Endothelial cell (in vitro differentiated cells): ENCODE measurements at places on chromosomes 3 and 15.

DNA sequence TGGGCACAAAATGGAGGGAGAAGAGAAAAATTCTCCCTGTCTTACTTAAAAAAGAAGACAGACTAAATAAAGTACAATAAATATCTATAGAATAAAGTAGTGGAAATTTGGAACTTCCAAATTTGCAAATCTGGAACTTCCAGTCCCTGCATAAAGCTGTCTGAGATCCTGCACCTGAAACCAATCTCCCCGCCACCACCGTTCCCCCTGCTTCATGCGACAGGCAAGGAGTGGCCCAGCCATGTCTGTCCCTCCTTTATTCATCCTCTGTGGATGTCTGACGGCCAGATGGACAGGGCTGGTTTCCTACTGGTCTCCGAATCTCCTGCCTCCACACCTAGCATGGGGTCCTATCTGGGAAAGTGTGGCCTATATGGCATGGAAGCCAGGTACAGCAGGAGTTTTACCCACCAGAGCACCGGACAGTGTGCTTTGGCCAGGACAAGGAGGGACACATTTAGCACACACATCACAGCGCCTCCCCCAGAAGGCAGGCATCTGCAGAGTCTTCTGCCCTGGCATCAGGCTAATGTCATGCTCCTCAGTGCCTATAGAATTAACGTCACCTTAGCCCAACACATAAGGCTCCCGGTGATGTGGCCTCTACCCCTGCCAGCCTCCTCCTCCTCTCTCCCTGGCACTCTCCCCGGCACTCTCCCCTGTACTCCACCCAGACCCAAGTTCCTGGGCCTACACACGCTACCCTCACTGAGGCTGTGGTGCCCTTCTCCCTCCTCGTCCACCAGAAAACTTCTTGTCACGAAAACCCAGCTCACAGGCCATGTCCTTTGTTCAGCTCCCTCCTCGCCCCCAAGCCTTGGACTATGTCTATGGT, 170.8 kb downstream of the XXYLT1 start:
- H3K36me3 ChIP-seq, result peaks cover 2% of the 10 kb centered on the region
- H3K4me3 ChIP-seq, result no peak overlapping the region
- H3K4me1 ChIP-seq, result peaks cover 32% of the 10 kb centered on the region
- no peak for DNase-seq
- H3K27me3 ChIP-seq, result peaks cover 14% of the 10 kb centered on the region
- H3K27ac ChIP-seq, result no peak overlapping the region

GRCh38 chr3:151434151-151434890, 26.5 kb downstream of the IGSF10 start:
- H3K4me3 ChIP-seq, result no peak overlapping the region
- no peak overlapping the region for H3K27ac ChIP-seq
- no peak for DNase-seq
- no peaks in the 10 kb centered on the region for H3K4me1 ChIP-seq

DNA sequence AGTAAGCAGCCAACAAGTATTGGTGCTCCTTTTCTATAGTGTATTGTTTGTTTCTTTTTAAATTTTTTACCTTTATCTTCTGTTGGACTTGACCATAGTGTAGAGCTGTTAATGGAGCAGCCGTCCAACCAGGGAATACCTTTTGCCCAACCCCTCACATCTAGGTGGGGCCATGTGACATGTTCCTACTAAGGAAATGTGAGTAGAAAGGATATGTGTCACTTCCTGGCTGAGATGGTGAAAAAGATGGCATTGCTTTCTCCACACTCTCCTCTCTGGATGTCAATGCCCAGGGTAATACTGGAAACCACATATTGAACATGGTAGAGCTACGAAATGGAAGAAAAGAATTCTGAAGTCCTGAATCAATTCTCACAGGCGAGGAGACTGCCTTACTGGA, 218.8 kb downstream of the TBL1XR1 start:
- no peak for DNase-seq
- peaks cover 3% of the 10 kb centered on the region for H3K4me1 ChIP-seq
- H3K36me3 ChIP-seq, result no peaks in the 10 kb centered on the region
- H3K27ac ChIP-seq, result no peak overlapping the region
- H3K4me3 ChIP-seq, result no peak overlapping the region

DNA sequence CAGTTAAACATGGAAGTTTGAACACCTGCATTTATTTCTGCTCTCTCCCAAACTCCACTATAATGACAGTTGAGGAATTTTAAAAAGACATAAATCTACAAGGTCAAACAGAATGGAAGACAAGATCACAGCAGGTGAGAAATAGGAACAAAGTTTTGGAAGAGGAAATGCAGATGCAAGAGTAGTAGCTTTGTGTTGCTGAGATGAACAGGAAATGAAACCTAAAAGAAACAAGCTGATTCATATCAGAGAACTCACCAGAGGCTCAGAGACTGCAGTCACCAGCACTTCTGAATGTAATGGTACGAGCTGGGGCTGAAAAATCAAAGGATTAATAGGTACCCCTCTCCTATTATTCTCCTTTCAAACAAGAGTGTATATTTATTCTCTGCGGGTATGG, 459.9 kb downstream of the RAP2B start:
- H3K4me3 ChIP-seq, result no peak overlapping the region
- DNase-seq, result no peak
- peaks cover 1% of the 10 kb centered on the region for H3K27me3 ChIP-seq
- H3K4me1 ChIP-seq, result peaks cover 26% of the 10 kb centered on the region
- no peaks in the 10 kb centered on the region for H3K36me3 ChIP-seq

- H3K4me3 ChIP-seq, result peak overlapping the region; percentile 22
- no peaks in the 10 kb centered on the region for H3K27me3 ChIP-seq
- DNase-seq, result no peak
- peaks cover 26% of the 10 kb centered on the region for H3K4me1 ChIP-seq
- peaks cover 9% of the 10 kb centered on the region for H3K36me3 ChIP-seq
Observed at GRCh38 chr15:85630311-85630710, 164.4 kb downstream of the KLHL25 start.

- no peak for DNase-seq
- no peak overlapping the region for H3K27ac ChIP-seq
- no peaks in the 10 kb centered on the region for H3K27me3 ChIP-seq
- no peaks in the 10 kb centered on the region for H3K36me3 ChIP-seq
Observed at GRCh38 chr15:94370936-94371285, 139.6 kb downstream of the MCTP2 start.
